Spinal cord (tissue), 10 donors: ENCODE measurements at places on chromosomes 2 and 18.

DNA sequence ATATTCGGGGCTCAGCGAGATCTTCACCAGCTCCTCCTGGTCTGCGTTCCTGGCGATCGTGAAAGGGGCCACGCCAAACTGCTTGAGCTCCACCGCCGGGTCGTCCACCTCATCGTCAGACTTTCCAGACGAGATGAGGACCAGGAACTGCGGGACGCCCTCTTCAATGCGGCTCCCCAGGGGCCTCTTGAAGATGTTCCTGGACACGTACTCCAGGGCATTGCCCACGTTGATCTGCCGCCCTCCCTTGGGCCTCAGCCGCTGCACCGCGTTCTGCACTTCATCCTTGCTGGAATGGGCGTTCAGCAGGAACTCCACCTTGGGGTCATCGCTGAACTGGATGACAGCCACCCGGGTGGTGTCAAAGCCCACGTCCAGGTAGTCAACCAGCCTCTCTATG, 42.1 kb downstream of the COL6A3 start:
- no peak overlapping the region for H3K4me3 ChIP-seq
- no peaks in the 10 kb centered on the region for H3K27me3 ChIP-seq
- H3K27ac ChIP-seq, result no peak overlapping the region
- no peak for DNase-seq
- no peaks in the 10 kb centered on the region for H3K4me1 ChIP-seq

- DNase-seq, result peak; percentile 17
- peak overlapping the region; percentile 99 for H3K27ac ChIP-seq
- peak overlapping the region; percentile 96 for H3K4me3 ChIP-seq
- no peaks in the 10 kb centered on the region for H3K27me3 ChIP-seq
- peaks cover 29% of the 10 kb centered on the region for H3K4me1 ChIP-seq
Measured at GRCh38 chr2:202378662-202379358, 2.7 kb downstream of the BMPR2 start.

- no peaks in the 10 kb centered on the region for H3K36me3 ChIP-seq
- no peak for DNase-seq
- H3K4me1 ChIP-seq, result no peaks in the 10 kb centered on the region
- no peaks in the 10 kb centered on the region for H3K27me3 ChIP-seq
- H3K27ac ChIP-seq, result no peak overlapping the region
- no peak overlapping the region for H3K4me3 ChIP-seq
Measured at GRCh38 chr2:146131048-146131447, 1611.1 kb upstream of the ZEB2 start.

DNA sequence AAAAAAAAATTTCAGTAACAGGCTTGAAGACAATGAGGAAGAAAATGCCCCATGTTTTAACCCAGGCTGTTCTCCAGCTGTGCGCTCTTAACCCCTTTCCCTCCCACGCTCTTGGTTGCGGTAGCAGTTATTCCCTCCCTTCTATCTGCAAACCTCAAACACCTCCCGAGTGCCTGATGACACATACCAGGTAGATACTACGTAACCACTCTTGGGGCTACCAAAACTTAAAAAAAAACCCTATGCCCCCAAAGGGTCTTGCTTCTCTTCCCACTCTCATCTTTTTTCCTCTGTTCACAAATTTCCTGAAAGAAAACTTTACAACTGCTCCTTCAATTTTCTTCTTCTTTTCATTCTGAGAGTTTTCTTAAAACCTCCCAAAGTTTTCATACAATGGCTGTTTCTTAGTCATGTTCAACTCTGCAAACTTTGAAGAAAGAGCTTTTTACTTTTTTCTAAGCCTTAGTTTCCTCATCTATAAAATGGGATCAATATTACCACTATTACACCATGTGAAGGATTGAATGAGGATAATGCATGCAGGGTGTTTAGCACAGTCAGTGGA, 4.9 kb upstream of the DRC1 start:
- no peak overlapping the region for H3K4me3 ChIP-seq
- H3K36me3 ChIP-seq, result no peaks in the 10 kb centered on the region
- no peak for DNase-seq
- H3K27me3 ChIP-seq, result no peaks in the 10 kb centered on the region

- H3K4me3 ChIP-seq, result no peak overlapping the region
- no peak for DNase-seq
- no peak overlapping the region for H3K27ac ChIP-seq
- no peaks in the 10 kb centered on the region for H3K36me3 ChIP-seq
Measured at GRCh38 chr2:198385326-198385725, 580.9 kb downstream of the PLCL1 start.
